ENCODE measurements at places on chromosomes 13 and 19.

DNA sequence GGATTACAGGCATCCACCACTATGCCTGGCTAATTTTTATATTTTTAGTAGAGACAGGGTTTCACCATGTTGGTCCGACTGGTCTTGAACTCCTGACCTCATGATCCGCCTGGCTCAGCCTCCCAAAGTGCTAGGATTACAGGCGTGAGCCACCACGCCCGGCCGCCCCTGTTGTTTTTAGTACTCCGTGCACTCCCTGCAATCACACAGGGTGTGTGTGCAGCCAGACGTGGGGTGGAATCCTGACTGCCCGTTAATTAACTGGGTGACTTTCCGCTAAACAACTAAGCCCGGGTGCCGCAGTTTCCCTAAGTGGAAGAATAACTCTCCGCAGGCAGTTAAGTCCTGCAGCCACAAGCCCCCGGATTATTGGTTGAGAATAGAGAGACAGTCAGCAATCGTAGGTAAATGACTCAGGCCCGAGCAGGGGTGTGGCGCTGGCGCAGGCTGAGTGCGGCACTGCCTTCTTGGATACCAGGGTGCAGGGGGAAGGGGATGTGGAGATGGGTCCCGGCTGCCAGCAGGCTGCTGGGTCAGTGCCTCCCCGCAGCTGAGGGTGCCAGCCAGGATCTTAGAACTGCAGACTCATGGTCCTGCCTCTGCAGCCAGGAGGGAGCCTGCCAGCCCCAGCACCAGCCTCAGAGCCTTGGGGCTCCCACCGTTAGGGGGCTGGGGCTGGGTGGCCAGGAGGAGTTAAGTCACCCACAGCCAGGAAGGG, 6.1 kb upstream of the FXYD3 start:
- no peak overlapping the region for H3K4me3 ChIP-seq
- no peak overlapping the region for H3K27ac ChIP-seq
- no peak for DNase-seq
- H3K36me3 ChIP-seq, result no peaks in the 10 kb centered on the region

DNA sequence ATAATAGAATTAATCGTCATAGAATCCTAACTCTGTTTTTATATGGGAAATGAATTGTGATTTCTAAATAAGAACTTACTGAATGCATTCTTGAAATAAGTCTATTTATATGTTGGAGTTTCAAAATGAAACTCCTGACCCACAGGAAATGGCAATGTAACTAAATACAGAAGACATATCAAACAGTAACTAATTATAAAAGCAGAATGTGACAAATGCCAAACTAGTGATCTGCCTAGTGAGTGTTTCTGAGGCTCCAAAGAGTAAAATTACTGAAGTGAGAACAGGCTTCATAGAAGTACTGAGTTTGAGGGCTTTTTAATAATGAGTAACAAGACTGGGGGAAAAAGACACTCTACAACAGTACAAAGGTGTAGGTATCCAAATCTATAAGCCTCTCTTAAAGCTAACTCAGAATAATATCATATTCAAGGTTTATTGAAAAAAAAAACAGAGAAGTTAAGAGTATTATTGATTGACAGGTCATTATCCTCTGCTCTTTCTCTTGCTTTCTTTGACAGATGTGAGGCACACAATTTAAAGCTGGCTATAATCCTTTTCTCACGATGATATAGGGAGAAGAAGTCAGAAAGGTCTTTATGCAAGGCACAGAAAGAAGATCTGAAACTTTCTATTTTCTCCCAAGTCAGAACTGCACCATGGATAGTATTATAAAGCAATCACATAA, 17.4 kb upstream of the ATXN8OS start:
- DNase-seq, result no peak
- H3K4me3 ChIP-seq, result no peak overlapping the region
- no peaks in the 10 kb centered on the region for H3K27me3 ChIP-seq
- H3K27ac ChIP-seq, result no peak overlapping the region
- H3K36me3 ChIP-seq, result no peaks in the 10 kb centered on the region

GRCh38 chr13:75636436-75637180, 478 bp downstream of the LMO7 start:
- H3K4me1 ChIP-seq, result no peaks in the 10 kb centered on the region
- peak overlapping the region; percentile 10 for H3K27ac ChIP-seq
- H3K4me3 ChIP-seq, result peak overlapping the region; percentile 90

DNA sequence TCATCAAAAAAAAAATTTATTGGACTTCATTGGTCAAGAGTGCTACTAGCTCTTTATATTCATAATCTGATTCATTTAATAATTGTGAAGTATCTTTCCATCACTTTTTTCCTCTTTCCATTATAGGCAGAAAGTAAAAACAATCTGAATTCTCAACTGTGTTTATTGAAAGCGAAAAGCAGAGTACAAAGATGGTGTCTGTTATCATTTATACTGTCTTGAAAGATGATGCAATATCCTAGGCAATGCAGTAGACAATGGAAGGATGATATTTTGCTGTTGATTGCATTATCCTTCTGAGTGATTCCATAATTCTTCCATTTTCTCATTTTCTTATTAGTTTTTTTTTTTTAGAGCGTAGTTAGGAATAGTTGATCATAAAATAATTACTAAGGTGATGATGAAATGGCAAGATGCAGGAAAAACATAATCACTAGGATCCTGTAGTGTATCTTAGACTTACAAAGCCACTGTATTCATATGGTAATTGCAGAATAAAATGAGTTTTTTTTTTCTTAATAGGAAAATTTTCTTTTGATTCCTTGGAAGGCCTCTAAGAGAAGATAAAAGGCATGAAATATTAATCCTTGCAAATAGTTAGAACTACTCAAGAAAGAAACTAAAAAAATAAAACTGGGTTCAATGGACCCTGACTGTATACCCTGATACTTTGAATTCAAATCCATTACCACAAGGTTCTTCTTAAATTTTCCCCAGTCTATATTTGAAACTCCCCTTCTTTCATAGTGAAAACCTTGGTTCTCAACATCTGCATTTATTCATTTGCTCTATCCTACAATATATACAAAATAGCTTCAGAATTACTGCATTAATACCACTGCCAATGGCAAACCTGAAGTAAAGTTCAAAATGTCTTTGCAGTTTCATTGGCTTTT, 11.6 kb downstream of the URI1 start:
- no peak overlapping the region for H3K4me3 ChIP-seq
- no peak for DNase-seq
- H3K27me3 ChIP-seq, result no peaks in the 10 kb centered on the region
- no peak overlapping the region for H3K27ac ChIP-seq

- no peaks in the 10 kb centered on the region for H3K4me1 ChIP-seq
- no peaks in the 10 kb centered on the region for H3K36me3 ChIP-seq
- DNase-seq, result no peak
Measured at GRCh38 chr19:42010245-42011126, 16.5 kb upstream of the ATP1A3 start.

- no peaks in the 10 kb centered on the region for H3K27me3 ChIP-seq
- DNase-seq, result no peak
- H3K4me3 ChIP-seq, result no peak overlapping the region
- H3K36me3 ChIP-seq, result peaks cover 3% of the 10 kb centered on the region
- no peaks in the 10 kb centered on the region for H3K4me1 ChIP-seq
Measured at GRCh38 chr19:47176627-47177090, 46.0 kb downstream of the SAE1 start.

GRCh38 chr13:98975822-98976261, 2.0 kb downstream of the DOCK9 start:
- no peaks in the 10 kb centered on the region for H3K27me3 ChIP-seq
- no peak overlapping the region for H3K4me3 ChIP-seq
- no peak overlapping the region for H3K27ac ChIP-seq

GRCh38 chr19:19105365-19106055, 32.8 kb downstream of the TMEM161A start:
- H3K36me3 ChIP-seq, result no peaks in the 10 kb centered on the region
- H3K27ac ChIP-seq, result no peak overlapping the region
- no peaks in the 10 kb centered on the region for H3K27me3 ChIP-seq
- DNase-seq, result peak; percentile 83
- H3K4me3 ChIP-seq, result no peak overlapping the region
- no peaks in the 10 kb centered on the region for H3K4me1 ChIP-seq

- H3K27me3 ChIP-seq, result no peaks in the 10 kb centered on the region
- H3K4me1 ChIP-seq, result no peaks in the 10 kb centered on the region
- H3K27ac ChIP-seq, result no peak within 1 kb of the TSS
- no peak within 1 kb of the TSS for H3K4me3 ChIP-seq
- DNase-seq, result peak; percentile 91
- H3K36me3 ChIP-seq, result no peaks in the 10 kb centered on the region
Measured at GRCh38 chr19:15672580-15673175, at the start of gene CYP4F12. Gene CYP4F12, plus strand, starts transcription at chr19:15673087. Its CDS starts 443 bp downstream, at chr19:15673530.

DNA sequence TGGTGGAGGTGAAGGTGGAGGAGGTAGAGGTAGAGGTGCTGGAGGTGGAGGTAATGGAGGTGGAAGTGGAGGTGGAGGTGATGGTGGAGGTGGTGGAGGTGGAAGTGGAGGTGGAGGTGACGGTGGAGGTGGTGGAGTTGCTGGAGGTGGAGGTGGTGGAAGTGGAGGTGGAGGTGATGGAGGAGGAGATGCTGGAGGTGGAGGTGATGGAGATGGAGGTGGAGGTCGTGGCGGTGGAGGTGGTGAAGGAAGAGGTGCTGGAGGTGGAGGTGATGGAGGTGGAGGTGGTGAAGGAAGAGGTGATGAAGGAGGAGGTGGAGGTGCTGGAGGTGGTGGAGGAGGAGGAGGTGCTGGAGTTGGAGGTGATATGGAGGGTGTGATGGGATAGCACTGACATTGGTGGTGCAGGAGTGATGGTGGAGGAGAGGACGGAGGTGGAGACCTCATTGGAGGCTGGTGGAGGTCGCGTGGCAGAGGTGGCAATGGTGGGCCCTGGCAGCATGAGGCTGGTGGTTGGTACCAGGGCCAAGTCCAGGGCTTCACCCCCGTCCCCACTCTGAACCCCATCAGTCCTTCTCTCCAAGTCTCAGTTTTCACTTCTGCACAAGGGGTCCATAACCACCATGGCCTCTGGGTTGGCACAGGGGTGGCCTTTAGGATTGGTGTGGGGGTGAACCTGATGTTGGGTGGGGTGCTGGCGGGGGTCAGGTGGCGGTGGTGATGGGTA, 15.8 kb downstream of the ONECUT3 start:
- no peak for DNase-seq
- H3K27me3 ChIP-seq, result no peaks in the 10 kb centered on the region
- H3K4me1 ChIP-seq, result no peaks in the 10 kb centered on the region
- H3K4me3 ChIP-seq, result no peak overlapping the region
- H3K27ac ChIP-seq, result no peak overlapping the region

GRCh38 chr13:99307247-99307646, at the start of gene GPR183:
Gene GPR183, minus strand, starts transcription at chr13:99307399. Its CDS starts 11,254 bp downstream, at chr13:99296145.
- no peaks in the 10 kb centered on the region for H3K36me3 ChIP-seq
- H3K27me3 ChIP-seq, result no peaks in the 10 kb centered on the region
- DNase-seq, result no peak
- H3K4me1 ChIP-seq, result peaks cover 4% of the 10 kb centered on the region

DNA sequence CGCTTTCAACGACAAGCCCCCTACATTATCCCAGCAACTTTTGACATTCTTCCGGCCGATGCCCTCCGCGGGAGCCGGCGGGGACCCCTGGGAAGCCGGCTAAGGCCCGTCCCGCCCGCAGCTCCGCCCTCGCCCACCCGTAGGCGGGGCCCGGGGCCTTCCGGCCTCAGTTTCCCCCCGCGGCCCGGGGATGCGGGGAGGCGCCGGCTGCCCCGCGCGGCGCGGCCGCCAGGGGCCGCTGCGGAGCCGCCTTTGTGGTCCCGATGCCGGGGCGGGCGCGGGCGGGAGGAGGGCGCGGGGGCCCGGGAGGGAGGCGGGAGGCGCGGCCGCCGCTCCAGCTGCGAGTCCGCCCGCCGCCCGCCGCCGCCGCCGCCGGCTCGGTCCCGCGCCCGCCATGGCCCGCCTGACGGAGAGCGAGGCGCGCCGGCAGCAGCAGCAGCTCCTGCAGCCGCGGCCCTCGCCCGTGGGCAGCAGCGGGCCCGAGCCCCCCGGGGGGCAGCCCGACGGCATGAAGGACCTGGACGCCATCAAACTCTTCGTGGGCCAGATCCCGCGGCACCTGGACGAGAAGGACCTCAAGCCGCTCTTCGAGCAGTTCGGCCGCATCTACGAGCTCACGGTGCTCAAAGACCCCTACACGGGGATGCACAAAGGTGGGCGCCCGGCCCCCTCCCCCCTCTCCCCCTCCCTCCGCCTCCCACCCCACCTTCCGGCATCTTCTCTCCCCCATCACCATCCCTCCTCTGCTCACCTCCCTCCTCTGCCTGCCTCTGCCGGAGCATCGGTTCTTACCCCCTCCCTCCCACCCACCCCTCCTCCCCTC, at the start of gene CELF5:
CELF5 (plus strand) TSS at position 316 of the 823 bp plus-strand sequence; CDS start at position 395, 79 bp downstream.
- no peaks in the 10 kb centered on the region for H3K27me3 ChIP-seq
- H3K4me3 ChIP-seq, result peak within 1 kb of the TSS; percentile 23
- H3K4me1 ChIP-seq, result no peaks in the 10 kb centered on the region
- DNase-seq, result no peak
- no peak within 1 kb of the TSS for H3K27ac ChIP-seq
- H3K36me3 ChIP-seq, result no peaks in the 10 kb centered on the region

DNA sequence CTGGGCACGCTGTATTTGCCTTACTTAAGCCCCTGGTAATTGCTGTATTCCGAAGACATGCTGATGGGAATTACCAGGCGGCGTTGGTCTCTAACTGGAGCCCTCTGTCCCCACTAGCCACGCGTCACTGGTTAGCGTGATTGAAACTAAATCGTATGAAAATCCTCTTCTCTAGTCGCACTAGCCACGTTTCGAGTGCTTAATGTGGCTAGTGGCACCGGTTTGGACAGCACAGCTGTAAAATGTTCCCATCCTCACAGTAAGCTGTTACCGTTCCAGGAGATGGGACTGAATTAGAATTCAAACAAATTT, 676 bp downstream of the BRCA2 start:
- H3K4me3 ChIP-seq, result peak overlapping the region; percentile 89
- no peaks in the 10 kb centered on the region for H3K36me3 ChIP-seq
- H3K27ac ChIP-seq, result peak overlapping the region; percentile 85
- no peak for DNase-seq

- H3K4me1 ChIP-seq, result no peaks in the 10 kb centered on the region
- H3K27me3 ChIP-seq, result no peaks in the 10 kb centered on the region
- no peak overlapping the region for H3K4me3 ChIP-seq
- no peaks in the 10 kb centered on the region for H3K36me3 ChIP-seq
- H3K27ac ChIP-seq, result no peak overlapping the region
Measured at GRCh38 chr13:69948016-69948415, 159.6 kb upstream of the ATXN8OS start.

DNA sequence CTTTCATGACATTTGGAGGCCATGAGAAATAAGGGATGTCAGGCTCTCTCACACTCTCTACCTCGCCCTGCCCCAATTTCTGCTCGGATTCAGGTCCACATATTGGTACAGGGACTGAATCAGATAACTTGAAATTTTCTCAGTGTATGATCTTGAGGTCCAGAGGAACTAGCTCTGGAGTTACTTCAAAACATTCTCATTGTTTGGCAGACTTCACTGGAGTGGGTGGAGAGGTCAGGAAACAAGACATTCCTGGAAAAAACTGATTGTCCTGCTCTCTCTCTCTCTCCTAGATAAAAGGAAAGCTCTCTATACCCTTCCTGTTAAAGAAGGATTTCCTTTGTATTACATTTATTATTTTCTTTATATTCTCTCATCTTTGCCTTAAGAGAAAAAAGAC, 428.1 kb upstream of the DACH1 start:
- no peak overlapping the region for H3K4me3 ChIP-seq
- no peak overlapping the region for H3K27ac ChIP-seq
- no peak for DNase-seq
- no peaks in the 10 kb centered on the region for H3K27me3 ChIP-seq
- no peaks in the 10 kb centered on the region for H3K4me1 ChIP-seq
